ENCODE measurements at places on chromosomes 3 and 15.

DNA sequence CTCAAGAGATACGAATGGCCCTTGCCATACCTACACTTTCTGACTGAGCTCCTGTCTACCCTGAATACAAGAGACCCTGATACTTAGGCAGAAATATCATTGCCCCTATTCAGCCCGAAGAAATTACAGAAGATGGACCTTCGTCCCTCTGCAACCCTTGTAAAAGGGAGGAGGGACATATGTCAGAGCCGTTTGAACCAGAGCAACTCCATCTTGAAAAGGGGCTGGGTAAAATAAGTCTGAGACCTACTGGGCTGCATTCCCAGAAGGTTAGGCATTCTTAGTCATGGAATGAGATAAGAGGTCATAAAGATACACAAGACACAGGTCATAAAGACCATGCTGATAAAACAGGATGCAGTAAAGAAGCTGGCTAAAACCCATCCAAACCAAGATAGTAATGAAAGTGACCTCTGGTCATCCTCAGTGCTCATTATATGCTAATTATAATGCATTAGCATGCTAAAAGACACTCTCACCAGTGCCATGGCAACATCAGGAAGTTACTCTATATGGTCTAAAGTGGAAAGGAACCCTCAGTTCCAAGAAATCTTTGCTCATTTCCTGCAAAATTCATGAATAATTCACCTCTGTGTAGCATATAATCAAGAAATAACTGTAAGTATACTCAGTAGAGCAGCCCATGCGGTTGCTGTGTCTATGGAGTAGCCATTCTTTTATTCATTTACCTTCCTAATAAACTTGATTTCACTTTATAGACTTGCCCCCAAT, 49.7 kb upstream of the GPD1L start:
- no peak for DNase-seq

GRCh38 chr15:74175271-74176191, 2.0 kb downstream of the ISLR start:
- no peak for DNase-seq

- DNase-seq = no peak
Measured at GRCh38 chr3:194384156-194384555, 14.6 kb upstream of the LRRC15 start.

DNA sequence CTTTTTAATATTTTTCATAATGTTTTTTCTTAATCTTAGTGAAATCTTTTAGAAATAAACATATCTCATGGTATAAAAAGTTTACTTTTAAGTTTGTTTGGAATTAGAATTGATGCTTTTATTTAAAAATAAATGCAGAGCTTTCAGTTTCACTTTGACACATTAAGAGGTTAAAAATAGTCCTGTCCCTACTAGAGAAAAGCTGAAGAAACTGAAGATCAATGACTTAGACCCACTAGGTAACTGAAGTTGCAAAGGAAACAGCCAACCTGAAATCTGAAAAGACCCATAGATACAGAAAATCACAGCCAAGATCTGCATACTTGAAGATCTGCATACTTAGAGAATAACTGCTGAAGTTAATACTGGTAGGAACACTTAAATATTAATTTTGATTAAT, 237.6 kb downstream of the RAP2B start:
- DNase-seq = no peak

GRCh38 chr3:136350132-136350531, 100.0 kb downstream of the PCCB start:
- DNase-seq = no peak

DNA sequence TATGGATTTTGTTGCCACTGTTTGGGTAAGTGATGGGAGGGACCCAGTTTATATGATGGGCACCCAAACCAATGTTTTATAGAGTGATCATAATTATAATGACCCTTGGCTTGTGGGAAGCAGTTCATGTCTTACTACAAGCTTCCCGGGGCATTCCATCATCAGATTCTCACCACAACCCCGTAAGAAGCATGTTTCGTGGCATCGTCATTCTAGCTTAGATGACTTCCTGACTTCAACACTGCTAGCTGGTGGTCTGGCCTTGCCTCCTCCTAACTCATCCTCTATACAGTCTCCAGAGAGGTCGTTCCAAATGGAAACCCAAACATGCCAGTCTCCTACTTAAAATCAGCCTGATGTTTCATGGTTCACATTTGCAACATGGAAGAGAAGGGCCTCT, 226.9 kb downstream of the ADAMTS9 start:
- no peak for DNase-seq

DNA sequence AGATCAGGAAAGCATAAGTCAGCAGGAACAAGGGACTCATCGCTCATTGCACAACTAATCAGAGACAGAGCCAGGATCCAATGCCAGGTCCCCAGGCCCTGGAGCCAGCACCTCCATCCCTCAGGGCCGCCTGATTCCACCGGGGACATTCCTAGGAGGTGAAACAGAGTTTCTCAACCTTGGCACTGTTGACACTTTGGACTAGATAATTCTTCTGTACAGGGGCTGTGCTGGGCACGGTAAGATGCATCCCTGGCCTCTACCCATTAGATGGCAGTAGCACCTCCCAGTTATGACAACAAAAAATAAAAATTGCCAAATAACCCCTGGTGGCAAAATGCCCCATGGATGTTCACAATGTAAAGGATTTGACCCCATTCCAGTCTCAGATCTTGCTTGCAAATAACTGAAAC, 127.7 kb downstream of the MTHFS start:
- no peak for DNase-seq

DNA sequence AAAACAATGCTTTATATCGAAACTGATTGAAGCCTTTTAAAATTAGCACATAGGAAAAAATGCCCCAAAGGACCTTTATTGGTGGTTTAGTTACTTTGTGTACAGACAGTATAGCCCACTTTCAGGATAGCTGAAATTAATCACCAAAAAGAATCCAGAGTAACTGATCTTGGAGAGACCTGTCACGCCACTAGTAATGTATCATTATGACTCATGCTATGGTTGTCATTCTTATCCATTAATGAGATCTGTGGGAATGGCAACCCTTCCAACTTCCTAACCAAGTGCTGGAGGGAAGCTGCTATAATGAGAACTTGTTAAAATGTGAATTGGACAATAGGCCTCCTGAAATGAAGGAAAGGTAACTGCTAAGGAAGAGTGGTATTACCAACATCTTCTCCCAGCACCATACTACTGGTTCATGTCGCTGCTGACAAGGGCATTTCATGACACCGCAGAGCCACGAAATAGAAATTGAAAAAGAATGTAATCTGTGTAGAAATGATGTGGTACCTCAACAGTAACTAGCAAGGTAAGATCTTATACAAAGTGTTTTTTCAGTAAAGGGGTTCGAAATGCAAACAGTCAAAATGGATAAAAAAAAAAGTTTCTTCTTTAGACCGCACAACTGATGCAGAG, 7.1 kb upstream of the EMC4 start:
- DNase-seq = no peak

DNA sequence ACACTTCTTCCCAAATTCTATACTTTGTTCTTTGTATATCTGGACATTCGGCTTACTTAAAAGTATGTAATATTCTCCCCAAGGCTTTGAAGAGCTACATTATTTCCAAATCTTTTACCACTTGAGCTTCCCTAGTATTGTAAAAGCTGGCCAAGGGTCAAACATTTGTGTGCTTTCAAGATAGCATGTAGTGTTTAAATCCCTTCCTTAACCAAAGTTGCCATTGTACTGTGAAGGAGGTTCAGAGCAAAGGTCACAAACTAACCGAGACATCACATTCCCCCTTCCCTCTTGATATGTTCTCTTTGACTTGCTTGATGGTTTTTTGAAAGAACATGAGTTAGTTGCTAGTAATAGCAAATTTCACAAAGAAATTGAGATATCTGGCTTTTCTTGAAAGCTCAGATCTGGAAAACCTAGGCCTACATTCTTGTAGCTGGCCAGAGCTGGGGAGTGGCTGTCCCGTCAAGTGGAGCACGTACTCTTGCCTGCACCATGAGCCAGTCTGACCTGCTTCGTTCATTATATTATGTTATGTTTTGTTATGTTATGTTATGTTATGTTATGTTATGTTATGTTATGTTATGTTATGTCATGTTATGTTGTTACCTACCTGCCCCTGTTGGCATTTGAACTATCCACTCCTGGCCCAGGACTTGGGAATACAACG, 60.2 kb downstream of the FILIP1L start:
- DNase-seq = no peak

- DNase-seq = no peak
Measured at GRCh38 chr3:77102951-77103769, 63.3 kb downstream of the ROBO2 start.

DNA sequence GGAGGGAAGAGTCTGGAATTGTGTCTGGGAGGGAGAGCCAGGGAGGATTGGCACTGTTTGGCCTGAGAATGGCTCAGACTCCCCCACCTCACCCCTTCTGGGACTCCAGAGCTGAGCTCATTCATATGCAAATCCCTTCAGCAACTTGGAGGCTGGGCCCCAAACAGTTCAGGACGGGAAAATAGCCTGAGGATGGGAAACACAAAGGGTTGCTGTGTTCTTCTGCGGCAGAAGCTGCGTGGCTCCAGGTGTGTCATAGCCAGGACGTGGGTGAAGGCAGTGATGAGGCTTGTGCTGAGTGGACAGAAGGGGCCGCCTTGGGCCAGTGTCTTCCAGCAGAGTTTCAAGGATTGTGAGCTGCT, 16.6 kb downstream of the MASP1 start:
- no peak for DNase-seq

DNA sequence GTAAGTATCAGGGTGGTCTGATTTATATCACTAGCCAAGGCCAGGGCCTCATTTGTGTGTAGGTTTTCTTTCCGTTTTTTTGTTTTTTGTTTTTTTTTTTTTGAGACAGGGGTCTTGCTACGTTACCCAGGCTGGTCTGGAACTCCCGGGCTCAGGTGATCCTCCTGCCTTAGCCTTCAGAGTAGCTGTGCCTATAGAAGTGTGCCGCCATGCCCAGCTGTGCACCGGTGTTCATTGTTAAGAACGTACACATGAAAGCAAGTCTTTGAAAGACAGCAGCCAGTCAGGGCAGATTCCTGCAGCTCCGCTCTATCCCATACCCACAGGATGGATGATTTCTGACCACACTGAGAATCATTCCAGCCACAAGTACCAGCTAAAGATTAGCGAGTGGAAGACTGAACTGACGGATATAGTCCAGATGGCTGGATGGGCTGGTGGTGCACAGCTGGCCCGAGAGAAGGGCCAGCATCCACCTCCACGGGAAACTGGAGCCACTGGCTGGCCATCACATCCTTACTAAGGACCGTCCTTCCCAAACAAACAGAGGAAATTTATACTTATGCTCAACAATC, 95.4 kb downstream of the PCSK6 start:
- no peak for DNase-seq

- no peak for DNase-seq
Measured at GRCh38 chr3:49255112-49255511, 21.9 kb downstream of the C3orf62 start.

DNA sequence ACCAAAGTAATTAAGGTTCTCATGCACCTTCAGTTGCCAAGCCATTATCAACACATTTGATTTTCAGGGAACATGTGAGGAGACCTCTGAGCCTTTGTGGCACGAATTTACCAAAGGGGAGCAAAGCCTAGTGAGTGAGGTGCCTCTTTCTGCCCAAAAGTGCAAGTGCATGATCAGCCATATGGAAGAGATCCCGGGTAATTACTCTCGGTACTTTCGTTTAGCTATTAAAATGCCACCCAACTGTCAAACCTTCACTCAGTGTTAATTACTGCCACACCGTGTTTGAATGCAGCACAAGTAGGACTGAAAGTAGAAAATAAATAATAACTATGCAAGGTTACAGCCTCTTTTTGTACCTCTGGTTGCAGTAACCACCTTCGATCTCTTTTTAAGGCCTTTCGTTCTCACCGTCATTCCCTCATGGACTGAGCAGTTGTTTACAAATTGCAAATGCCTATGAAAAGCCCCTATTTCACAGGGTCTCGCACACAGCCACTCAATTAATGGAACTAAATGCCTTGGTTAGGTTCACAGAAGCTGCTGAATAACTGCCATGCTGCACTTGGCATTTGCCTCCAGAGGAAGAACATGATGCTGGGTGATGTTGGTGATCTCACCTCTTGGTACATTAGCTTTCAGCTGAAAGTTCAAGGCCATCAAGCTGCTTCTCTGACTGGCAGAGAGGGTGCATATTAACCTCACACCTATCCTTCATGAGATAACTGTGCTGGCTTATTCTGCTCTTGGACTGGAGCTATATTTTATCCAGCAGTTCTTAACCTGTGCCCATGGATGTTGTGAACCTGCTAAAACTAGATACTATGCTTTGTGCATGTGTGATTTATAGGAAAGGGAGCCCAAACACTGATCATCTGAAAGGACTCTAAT, 69.9 kb downstream of the TNIK start:
- no peak for DNase-seq

DNA sequence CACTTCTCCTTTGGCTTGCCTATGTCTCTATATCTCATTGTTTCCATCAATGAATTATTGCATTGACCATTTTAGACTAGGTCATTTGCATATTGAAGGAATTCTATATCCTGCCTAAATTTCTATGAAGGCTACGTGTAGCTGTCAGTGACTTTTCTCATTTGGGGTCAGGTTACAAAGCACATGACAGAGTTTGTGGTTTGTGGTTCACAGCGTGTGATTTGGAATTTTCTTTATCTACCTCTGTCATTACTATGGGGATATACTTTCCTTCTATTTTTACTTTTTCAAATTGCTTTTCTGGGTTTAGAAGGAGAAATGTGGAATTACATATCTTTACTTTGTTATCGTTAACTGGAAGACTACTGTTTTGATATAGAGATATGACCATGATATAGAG, 317.3 kb upstream of the CFAP20DC start:
- no peak for DNase-seq

DNA sequence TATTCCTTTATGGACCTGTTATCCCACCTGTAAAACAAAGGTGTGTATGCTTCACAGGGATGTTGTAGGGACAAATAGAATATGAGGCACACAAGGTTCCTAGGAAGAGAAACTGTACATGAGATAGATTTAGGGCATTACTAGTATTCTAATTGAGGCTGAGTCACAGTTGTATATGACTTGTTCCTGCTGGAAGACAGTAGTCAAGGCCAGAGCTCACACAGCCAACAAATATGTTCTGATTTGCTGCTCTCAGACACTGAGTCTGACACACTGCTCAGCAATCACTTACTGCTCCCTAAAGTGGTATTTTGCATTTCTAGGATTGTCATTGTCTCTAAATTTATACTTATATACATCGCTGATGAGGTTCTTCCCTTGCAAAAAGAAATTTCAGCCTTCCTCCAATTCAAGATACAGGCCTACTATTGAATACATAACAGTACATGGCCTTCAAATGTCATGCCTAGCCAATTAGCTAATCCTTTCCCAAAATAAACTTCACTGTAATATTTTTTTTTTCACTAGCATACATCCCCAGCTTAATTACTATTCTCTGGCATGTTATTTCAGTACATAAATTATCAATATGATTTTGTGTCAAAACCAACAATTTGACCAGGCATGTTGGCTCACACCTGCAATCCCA, 69.8 kb downstream of the TIGIT start:
- no peak for DNase-seq

DNA sequence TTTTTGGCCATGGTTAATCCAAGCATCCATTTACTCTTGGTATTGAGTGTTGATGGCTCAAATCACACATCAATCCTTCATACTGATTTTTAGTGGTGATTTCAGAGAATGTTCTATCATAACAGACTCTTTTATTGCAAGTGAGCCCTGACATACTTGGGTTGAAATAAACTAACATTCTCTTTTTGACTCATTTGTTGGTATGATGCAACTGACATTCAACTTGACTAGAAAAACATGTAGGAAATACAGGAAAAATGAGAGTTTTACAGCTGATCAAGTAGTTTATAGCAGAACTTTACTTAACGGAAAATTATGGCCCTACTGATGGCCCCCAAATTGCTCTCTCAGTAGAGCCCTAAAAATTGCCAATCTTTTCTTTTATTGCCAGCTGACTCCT, 173.9 kb upstream of the CD96 start:
- DNase-seq = no peak

- DNase-seq = no peak
Measured at GRCh38 chr3:56823984-56824703, 22.4 kb upstream of the ARHGEF3 start.

Data from stimulated activated CD8-positive, alpha-beta memory T cell treated with anti-CD3 and anti-CD28 coated beads, Interleukin-2, amount 100 ng/mL, for 48 hours (primary cell).